Stimulated activated CD8-positive, alpha-beta memory T cell treated with anti-CD3 and anti-CD28 coated beads, Interleukin-15, amount 100 ng/mL, for 48 hours (primary cell): ENCODE measurements at places on chromosomes 7 and 10.

DNA sequence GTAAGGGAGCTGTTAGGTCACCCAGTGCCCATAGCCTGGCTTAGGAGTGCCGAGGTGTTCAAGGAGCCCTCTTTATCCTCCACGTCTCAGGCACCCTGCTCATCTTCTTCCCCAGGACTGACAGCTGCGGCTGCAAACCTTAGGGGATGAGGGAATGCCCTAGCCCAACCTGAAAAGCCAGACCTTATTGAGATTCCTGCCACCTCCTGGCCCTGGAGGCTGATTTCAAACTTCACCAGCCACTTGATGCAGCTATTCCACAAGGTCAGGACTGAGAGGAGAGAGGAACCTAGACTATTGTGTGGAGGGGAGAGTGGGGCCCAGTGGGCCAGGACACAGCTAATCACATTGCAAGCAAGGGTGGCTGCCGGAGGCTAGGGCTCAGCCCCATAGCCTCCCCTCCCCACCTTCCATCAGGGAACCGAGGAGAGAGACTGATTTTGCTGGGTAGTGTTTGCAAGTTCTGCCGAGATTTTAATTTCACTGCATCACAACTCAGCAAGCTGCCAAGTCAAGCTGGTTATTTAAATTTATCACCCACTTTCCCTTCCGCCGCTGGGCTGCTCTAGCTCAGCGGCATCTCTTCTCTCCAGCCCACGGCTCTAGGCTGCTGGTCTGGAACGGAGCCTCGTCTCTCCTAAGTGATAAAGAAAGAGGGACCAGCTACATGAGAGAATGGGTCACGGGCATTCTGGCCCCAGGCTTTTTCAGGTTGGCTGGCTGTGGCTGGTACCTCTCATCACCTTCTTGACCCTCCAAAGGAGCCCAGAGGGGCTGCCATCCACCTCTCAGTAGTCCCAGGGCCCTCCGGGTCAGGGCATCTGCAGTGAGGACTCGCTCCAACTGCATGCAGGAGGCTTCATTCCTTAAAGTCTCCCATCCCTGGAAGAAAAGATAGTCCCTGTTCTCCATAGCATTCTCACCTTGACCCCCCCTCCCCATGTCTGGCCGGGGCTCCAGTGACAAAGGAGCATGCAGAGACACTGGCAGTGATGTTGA is 66.7 kb downstream of the PAX2 start:
- no peak for DNase-seq

- DNase-seq, result no peak
Observed at GRCh38 chr7:82209179-82209747, 234.3 kb downstream of the CACNA2D1 start.

- no peak for DNase-seq
Observed at GRCh38 chr10:21297603-21298383, 227.7 kb downstream of the SKIDA1 start.

DNA sequence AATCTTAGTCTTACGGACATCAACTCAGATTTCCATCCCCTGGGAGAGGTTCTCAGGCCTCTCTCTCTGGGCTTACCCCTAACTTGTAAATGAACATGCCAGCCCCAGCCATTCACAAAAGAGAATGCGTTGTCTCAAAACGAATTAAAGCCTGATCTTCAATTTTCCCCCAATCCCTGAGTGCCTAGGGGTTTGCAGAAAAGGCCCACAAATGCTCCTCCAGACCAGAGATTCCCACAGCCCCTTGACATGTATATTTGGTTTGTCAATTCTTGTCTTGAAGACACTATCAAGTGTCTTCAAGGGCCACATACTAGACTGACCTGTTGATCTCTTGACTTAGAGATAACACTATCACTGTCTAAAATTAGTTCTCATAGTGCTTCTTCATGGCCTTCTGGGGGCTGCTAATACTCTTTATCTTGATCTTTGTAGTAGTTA is 11.9 kb upstream of the HOXA13 start:
- no peak for DNase-seq

DNA sequence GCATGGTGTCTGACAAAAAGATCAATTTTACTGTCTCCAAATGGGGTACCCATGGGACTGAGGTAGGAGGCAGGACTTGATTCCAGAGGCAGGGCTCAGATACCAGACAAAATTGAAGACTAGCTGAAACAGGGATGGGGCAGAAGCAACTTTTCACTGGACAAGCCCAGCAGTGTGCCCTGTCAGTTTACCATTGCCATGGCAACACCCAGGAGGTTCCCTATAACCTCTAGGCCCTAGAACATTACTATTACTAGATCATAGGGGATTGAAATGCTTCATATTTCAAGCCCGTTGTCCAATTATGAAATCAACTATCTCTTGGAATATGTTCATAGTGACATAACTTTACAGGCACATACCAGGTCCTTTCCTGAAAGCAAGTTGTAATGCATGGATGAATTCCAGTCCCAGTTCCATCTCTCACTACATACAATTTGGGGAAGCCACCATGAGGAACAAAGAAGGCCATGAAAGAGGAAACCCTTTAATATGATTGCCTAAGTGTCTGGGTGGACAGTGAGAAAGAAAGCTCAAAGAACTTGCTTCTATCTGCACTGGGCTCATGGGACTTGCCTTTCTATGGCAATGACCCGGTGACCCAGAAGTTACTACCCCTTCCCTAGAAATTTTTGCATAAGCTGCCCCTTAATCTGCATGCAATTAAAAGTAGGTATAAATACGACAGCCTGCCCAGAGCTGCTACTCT is 557.9 kb downstream of the KCNMA1 start:
- no peak for DNase-seq

DNA sequence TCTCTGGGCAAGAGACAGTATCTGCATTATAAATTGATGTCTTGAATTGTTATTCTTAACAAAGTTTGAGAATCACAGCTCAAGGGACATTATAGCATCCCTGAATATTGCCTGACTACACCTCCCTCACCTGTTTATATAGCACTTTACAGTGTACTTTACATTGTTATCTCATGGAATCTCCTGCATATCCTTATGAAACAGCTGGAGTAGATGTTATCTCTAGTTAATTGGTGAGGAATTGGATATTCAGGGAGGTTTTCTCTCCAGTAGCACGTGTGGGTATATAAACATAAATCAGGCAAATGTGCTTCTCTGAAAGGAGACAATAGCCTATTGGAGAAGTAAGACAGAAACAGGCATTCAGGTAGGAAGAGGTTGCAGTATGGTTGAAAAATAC is 117.2 kb downstream of the SRI start:
- no peak for DNase-seq

- DNase-seq, result no peak
Observed at GRCh38 chr7:148144827-148145226, 445.7 kb upstream of the C7orf33 start.

GRCh38 chr7:70317356-70317755 is 719.1 kb downstream of the AUTS2 start:
- DNase-seq, result no peak

DNA sequence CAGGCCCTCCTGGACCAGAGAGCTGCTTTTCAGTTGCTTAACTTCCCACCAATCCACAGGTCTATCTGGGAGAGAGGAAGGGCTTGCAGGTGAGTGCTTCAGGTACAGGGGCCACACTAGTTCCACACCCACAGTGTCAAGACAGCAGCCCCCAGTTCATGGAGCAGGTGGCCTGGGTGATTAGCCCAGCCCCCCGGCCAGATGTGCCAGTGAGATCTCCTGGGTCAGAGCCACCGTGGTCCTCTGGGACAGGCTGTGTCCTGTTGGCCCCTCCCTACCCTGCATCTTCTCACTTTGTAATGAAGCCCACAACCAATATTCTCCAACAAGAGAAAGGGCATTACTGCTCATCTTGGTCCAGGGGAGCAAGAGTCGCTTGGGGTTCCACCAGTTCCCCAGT is 30.6 kb downstream of the DRGX start:
- DNase-seq, result no peak

GRCh38 chr7:33792547-33793105 is 112.7 kb upstream of the BMPER start:
- DNase-seq, result no peak

DNA sequence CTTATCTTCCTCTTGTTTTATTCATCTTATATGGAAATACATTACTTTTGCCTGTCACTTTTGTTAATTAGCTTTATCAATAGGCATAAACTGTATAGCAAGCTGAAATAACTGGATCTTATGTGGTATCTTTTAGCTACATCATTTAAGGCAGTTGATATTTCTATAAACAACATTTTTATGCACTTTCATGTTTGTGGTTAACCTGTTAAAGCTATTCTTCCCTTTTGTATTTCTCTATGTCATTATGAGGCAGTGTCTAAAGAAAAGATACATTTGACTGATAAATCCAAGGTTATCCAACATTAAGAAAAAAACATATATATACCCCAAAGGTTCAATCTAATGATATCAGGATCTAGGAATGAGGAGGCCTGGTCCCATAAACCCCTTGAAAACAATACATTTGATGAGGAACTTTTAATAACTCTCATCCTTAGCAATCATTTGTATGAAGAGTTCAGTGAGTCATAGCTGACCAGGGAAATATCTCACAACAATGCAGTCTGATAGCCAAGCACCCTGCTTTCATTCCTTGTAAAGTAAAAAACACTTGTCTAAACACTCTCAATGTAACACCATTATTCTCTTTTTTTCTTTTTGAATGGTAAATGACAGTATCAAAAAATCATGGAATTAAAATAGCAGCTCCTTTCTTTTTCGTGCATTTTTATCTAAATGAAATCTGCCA is 300.9 kb downstream of the NEBL start:
- no peak for DNase-seq

DNA sequence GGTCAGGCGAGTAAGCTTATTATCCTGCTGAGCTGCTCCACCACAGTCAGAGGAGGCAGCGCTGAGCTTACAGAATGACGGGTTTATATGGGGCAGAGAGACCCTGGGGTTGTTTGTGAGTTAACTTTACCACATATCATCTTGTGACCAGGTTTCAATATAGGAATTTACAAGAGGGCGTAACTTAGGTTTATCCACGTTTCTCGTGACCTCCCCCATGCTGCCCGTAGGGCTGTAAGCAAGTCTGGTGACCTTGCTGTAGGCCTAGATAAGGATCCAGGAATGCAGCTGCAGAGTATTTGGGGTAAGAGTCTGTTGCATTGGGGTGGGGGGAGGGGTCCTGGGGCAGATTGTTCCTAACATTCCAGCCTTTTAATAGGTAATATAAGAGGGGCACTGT is 24.6 kb downstream of the SCIN start:
- no peak for DNase-seq

DNA sequence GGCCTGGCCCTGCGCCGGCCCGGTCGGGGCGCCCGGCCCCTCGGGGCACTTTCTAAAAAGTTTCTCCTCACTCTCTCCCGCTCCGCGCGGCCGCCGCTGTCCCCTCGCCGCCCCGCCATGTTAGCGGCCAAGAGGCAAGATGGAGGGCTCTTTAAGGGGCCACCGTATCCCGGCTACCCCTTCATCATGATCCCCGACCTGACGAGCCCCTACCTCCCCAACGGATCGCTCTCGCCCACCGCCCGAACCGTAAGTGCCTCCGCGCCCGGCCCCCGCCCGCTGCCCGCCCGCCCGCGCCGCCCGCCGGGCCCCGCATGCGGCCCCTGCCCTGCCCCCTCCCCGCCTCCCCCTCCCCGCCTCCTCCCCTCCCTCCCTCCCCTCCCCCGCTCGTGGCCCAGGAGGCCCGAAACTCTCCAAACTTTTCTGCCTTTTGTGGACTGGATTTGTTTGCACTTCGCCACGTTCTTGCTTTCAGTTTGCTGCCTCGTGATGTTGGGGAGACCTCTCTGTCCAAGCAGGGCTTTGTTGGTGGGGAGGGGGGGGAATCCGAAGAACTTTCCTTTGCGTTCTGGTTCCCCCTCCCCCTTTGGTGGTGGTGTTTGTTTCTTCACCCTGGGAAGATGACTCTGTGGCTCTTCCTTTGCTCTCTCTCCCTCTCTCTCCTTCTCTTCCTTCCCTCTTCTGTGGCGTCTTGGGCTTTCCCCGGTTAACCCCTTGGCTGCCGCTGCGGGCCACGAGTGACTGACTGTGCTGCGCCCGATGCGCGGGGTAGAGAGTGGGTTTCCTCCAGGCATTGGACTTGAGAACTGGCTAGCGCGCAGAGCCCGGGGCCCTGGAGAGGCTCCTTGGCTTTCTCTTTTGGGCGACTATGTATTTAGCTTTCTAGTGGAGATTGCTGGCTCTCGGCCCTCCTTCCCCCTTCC is 1.6 kb downstream of the TCF7L2 start:
- no peak for DNase-seq

DNA sequence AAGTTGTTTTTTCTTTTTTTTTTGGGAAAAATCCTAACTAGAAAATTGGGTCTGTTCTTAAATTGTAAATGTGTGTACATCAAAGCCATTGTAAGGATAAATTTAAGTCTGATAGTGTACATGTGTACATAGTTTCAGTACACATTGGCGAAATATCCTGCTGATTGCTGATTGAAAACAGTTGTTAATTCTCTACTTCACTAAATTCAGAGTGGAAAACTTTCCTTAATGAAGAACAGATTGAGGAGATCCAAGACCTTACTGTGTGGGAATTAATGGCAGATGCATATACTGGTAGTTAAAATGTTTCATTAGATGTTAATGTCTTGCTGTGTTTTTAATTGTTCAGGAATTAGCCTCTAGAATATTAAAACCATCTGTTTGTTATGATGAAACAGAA is 506.0 kb downstream of the AUTS2 start:
- no peak for DNase-seq

GRCh38 chr7:107207459-107207858 is 38.7 kb downstream of the HBP1 start:
- no peak for DNase-seq

- DNase-seq, result no peak
Observed at GRCh38 chr10:93408783-93409182, 73.4 kb downstream of the MYOF start.

GRCh38 chr10:49298671-49298982 is 343 bp upstream of the C10orf71 start:
- DNase-seq, result no peak

GRCh38 chr7:106071999-106072714 is 40.0 kb downstream of the SYPL1 start:
- no peak for DNase-seq

DNA sequence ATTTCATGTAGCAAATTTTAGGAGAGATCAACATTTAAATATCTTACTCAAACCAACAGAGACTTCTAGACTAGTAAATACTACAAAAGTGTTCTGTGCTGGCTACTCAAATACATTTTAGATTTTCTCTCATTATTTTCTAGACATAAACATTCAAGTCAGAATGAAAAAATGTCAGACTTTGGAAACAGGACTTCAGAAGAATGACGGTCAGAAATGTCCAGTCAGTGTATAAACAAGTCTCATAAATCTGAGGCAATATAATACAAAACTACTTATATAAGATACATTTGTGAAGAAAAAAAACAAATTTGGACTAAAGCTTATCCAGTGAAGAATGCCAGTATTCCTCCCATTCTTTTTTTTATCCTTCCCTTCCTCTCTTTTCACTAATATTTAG is 25.9 kb downstream of the RNLS start:
- DNase-seq, result no peak

GRCh38 chr7:5237286-5237685 is 45.5 kb upstream of the SLC29A4 start:
- no peak for DNase-seq

- DNase-seq, result peak; percentile 83
Observed at GRCh38 chr10:62681211-62681940, 123.1 kb upstream of the ADO start.

- DNase-seq, result no peak
Observed at GRCh38 chr7:40721342-40721949, 586.6 kb downstream of the SUGCT start.

GRCh38 chr7:155279787-155280445 is 17.8 kb upstream of the INSIG1 start:
- no peak for DNase-seq
